ENCODE measurements at places on chromosomes 1 and 21.

- DNase-seq = no peak
Observed at GRCh38 chr1:89391686-89392085, 27.8 kb downstream of the GBP6 start.

DNA sequence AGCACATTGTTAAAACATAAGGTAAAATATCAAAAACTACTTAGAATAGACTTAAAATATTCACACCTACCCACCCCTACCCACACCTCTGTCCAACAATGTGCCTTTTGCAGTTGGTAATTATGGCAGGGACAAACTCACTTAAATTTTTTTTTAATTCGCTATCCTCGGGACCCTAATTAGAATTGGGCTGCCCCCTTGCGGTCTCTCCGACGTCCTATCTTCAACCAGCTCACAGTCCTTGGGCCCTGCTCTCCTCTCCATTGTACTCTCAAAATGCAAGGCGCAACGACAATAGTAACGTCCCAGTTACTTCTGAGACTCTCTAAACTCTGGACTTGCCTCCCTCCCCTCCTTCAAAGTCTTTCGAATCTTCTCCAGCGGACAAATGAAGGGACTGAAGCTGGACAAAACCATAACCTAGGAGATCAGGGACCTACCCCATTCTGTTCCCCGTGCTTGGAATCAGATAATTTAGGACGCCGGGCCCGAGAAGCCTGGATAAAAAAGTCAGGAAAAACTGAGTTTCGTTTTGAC is 1.1 kb upstream of the CIART start:
- DNase-seq = peak; percentile 71

DNA sequence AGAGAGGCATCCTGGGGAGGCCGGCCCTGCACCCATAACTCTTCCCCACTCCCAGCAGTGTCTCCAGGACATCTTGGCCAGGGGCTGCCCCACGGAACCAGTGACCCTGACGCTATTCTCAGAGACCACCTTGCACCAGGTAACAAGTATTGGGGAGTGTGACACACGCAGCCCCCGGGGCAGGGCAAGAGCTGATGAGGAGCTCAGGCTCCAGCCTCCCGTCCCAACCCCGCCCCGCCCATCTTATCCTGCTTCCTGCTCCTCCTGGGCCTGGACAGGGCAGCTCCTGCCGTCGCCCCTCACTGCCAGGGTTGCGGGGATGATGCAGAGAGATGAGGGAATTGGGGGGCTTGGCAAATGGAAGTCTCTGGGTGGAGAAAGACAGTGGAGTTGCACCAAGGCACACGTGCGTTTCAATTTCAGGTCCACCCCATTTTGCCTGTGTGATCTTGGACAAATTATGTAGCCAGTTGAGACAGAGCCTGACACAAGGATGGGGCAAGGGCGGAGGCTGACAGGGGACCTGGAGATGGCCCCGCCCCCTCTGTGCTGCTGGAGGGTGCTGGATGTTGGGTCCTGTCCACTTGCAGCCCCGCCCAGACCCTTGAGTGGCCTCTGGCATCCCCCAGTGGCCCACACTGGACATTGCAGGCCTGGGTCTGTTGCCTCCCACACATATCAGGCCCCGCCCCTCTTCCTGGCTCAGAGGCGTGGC is 10.7 kb downstream of the CLCNKA start:
- peak; percentile 21 for DNase-seq

- DNase-seq = no peak
Observed at GRCh38 chr1:163874070-163874469, 552.3 kb downstream of the NUF2 start.

GRCh38 chr1:4636644-4637380 is 17.6 kb upstream of the AJAP1 start:
- DNase-seq = no peak

DNA sequence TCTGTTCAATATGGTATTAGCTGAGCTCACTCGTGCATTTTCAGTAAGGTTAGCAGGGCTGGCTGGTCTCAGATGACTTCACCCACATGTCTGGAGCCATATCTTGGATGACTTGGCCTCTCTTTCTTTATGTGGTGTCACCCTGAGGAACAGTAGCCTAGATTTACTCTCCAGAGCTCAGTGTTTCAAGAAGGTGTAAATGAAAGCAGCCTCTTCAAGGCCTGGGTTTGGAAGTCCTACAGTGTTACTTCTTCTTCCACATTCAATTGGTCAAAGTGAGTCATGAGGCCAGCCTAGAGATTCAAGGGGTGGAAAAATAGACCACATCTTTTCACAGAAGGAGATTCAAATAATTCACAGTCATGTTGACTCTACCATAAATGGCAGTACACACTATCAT is 12.2 kb downstream of the VCAM1 start:
- no peak for DNase-seq

GRCh38 chr1:180601512-180601911 is 30.3 kb upstream of the XPR1 start:
- DNase-seq = no peak

DNA sequence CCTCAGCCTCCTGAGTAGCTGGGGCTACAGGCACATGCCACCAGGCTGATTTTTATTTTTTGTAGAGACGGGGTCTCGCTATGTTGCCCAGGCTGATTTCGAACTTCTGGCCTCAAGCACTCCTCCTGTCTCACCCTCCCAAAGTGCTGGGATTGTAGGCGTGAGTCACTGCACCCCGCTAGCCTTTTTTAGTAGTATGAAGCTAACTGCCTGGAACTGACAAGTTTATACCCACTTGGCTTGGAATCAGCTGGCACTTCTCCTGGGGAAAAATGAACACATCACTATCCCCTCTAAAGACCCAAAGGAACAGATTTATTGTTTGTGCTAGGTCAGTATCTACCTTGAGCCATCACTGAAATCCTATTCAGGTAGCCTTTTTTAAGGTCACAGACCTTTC is 19.0 kb downstream of the TMEM63A start:
- no peak for DNase-seq

Data from CD4-positive, alpha-beta T cell treated with Interleukin-2 at 100 ng/mL for 4 hours (primary cell).